Naive B cell (primary cell): ENCODE measurements at places on chromosomes 4 and X. TPM values are rescaled to one million over a fixed set of nuclear protein-coding genes. Genes with fewer than 3 reads are reported as not detected.

DNA sequence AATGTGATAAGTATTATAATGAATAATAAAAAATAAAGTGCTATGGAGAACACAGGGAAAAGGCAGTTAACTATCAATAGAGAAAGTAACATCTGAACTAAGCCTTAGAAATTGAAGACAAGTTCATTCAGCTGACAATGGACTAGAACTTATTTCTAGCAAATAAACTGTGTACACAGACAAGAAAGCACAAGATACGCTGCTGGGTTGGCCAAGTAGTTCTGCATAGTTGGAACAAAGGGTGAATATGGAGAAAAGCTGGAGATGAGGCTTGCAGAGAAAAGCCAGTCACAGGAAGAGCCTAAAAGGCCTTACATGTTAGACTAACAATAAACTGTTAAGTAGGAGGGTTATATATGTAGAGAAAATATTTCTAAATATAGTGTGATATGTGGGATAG, 71.2 kb downstream of the WDFY3 start:
- H3K27ac ChIP-seq = no peak overlapping the region
- no peak for DNase-seq
- H3K4me1 ChIP-seq = no peaks in the 10 kb centered on the region
- H3K36me3 ChIP-seq = no peaks in the 10 kb centered on the region
- no peaks in the 10 kb centered on the region for H3K27me3 ChIP-seq
- no peak overlapping the region for H3K4me3 ChIP-seq

DNA sequence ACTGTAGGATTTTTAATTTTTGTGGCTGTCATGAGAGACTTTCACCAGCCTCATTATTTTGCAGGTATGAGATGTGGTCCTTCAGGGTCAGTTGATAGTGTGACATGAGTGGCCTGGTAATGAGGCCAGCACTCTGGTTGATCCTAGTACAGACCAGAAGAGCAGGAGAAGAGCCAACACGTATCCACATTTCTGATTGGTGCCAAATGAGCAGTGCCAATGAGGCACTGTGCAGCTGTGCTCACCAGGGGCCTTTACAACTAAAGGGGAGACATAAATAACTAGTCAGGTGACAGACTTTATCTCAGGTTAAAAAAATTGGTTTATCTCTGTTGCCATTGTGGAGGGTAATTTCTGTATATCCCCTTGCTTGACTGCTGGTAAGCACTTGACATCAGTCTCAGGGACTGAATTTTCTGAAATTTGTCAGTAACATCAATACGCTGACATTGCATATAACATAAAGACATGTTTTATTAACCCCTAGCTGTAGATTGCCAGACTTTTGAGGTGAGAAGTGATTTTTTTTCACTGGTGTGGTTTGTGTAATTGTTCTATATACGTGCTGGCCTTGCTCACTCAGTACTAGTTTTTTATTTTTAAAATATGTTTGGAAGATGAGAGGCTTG, 101.2 kb downstream of the AFF1 start:
- no peak for DNase-seq
- no peaks in the 10 kb centered on the region for H3K36me3 ChIP-seq
- H3K27ac ChIP-seq = no peak overlapping the region
- H3K27me3 ChIP-seq = no peaks in the 10 kb centered on the region

Gene ETDB
- polyA plus RNA-seq = not detected

Gene SOD3
- not detected for polyA plus RNA-seq

Gene DKC1
- 41.7 TPM for polyA plus RNA-seq

DNA sequence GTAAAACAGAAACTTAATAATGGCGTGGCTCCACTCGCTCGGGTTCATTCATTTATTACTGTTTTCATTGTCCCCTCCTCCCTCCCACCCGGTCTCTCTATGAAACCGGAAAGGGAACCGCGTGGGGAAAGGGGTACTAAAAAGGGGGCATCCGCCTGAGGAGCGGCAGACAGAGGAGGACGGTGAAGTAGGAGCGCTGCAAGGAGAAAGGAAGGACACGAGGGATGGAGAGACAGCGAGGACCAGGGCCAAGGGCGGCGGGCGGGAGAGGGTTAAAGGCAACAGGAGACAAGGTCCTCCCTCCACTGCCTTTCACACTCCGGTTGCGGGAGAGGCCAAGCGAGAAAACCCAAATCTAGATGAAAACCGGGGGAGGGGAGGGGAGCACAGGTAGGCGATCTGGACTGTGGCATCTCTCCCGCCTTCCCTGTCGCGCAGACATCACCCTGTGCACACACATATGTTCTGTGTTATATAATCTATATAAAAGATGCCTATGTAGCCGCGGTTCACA, 829 bp downstream of the ELOVL6 start:
- peak overlapping the region; percentile 67 for H3K27ac ChIP-seq
- H3K27me3 ChIP-seq = no peaks in the 10 kb centered on the region
- no peaks in the 10 kb centered on the region for H3K36me3 ChIP-seq
- peaks cover 38% of the 10 kb centered on the region for H3K4me1 ChIP-seq
- peak overlapping the region; percentile 99 for H3K4me3 ChIP-seq
- DNase-seq = peak; percentile 20

Gene ZFP42
- not detected for polyA plus RNA-seq
